ENCODE measurements at places on chromosomes 1 and 21.

- DNase-seq: no peak
These were observed 745.1 kb downstream of the LTN1 start for GRCh38 chr21:28247454-28248020.

GRCh38 chr21:43333298-43334062 is 93.5 kb downstream of the SIK1 start:
- peak; percentile 81 for DNase-seq

DNA sequence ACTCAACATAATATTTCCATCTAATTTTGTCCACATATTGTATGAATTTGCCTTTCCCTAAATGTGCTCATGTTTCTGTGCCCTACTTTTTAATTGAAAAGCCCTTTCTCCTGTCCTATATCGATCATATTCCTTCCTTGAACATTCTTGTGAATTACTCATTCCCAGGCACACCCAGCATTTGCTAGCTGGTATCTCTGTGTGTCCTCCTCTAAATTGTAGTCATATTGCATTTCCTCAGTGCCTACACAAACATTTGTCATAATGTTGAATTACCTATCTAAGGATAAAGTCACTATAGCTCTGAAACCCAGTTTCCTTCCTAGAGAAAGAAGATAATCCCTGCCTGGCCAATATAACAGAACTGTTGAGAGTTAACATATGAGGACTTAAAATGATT is 39.6 kb upstream of the TBX15 start:
- DNase-seq: no peak

- no peak for DNase-seq
These were observed 21.3 kb downstream of the OVAAL start for GRCh38 chr1:180579961-180580611.

GRCh38 chr1:19776287-19776686 is 23.4 kb downstream of the TMCO4 start:
- no peak for DNase-seq

- peak; percentile 95 for DNase-seq
These were observed at the start of gene ZNF684 for GRCh38 chr1:40531381-40532061. Gene ZNF684 (plus strand): TSS chr1:40531637. CDS start chr1:40533167, 1,530 bp downstream.

GRCh38 chr1:46467183-46467504 is 22.5 kb upstream of the DMBX1 start:
- DNase-seq: no peak

DNA sequence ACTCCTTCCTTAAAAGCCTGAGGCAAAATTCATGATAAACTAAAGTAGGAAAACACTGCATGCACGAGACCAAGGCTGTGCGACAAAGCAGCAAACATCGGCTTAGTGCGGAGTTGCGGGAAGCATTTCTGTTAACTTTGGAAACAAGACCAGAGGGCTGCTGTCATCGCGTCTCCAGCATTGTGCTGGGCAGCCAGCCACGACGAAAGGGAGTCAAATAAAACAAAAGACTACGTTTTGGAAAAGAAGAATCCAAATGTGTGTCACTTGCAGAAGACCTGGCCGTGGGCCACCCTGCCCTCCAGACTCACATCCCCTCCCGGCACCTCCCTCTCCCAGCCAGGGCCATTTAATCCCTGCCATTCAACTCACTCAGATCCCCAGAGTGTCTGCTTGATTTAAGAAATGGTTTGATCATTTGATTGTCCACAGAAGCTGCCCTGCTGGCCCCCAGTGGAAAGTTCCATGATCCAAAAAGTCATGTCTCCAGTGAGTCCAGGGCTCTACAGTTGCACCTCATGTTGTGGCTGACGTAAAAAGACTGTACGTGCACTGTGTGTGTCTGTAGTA is 2.4 kb upstream of the KRTAP10-11 start:
- DNase-seq: no peak

- DNase-seq: no peak
These were observed 1047.6 kb upstream of the ADGRL4 start for GRCh38 chr1:80054129-80054528.

- no peak for DNase-seq
These were observed 100.2 kb downstream of the SMYD2 start for GRCh38 chr1:214380986-214381695.

GRCh38 chr1:43522776-43523480 is 7.8 kb upstream of the PTPRF start:
- DNase-seq: peak; percentile 79

DNA sequence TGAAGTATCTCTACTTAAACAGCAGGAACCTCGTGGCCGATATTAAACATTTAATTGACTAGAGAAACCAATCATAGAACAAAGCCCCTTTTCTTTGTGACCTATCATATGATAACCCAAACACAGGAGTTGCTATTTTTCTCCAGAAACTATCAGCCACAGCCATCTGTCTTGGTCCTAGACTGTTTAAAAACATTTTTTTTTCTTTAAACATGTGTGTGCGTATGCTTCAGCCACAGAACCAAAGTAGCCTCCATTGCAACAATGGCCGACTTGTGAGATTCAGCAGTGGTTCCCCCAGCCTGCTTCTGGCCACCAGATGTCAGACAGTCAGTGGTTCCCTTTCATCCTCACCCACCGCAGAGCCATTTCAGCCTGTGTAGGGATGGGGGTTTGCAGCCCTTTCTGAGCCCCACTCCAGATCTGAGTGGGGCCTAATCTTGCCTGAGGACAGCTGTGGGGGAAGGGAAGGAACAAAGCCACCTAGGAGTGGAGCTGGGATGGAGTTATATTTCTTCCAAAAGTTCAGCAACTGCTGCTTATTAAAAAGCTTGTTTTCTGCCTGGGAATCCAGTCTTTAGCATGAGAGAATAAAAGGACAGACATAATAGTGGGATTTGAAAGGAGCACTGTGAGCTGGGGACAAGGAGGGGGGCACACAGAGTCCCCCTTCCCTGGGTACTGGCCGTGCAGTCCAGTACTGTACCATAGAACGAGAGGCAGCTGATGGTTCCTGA is 11.7 kb upstream of the IGSF3 start:
- no peak for DNase-seq

DNA sequence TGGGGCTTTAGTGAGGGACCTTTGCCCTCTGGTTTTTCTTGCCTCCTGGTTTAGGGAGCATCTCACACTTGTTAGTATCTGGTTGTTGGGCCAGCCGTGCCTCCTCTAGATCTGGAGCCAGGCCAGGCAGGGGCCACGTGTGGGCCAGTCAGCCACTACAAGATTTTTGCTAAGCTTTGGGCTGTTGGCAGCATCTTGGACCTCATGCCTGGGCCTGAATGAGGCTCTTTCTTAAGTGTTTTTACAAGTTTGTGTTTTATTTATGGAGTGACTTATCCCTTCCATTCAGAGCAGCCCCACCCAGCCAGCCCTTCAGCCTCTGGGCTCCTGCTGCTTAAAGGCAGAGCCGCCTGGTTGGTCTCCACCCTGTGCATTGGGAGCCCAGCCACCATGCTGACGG is 1.6 kb upstream of the SH3BGRL3 start:
- no peak for DNase-seq

DNA sequence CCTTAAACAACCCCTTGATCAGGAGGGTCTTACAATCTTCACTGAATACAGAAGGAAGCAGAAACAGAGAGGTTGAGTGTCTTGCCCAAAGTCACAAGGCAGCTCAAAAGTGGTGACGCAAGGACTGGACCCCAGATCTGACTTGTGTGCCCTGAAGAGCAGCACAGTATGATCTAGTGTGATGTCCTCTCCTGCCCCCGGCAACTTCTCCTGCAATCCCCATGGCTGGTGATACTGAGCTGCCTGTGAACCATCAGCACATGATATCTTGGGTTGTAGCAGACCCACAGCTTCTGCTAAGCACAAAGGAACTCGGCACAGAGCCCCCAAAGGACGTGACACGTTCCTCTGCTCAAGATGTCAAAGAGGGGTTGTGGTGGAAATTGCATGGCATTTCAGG is 51.2 kb upstream of the EDN2 start:
- DNase-seq: no peak

DNA sequence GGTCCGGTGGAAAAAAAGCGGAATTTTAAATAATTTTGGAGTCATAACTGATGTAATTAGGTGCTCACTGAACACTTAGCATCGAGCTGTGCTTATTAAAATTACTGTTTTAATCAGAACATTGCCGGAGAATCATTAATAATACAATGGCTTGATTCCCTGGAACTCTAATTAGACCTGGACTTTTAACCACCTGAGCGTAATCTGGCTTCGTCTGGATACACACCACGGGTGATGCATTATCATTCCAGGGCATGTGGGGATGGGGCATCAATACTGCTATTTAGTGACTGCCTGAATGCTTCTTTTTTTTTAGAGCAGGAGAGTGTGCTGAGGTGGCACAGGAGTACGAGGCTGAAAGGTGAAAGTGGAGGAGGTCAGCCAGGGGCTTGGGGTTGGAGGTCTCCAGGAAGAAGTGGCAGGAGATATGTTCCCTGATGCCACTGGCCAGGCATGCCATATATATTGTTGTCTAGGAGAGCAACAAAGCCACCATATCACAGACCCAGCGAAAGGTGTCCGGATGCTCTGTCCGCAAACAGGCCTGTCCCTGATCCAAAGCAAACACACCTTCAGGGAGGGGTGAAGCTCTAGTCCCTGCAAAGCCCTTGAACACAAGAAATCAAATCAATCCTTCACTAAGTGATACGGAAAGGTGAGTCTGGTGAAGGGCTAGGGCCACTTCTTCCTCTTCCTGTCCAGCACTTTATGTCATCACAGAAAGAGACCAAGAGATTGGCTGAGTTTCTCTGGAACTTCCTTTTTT is 125.2 kb downstream of the PLXNA2 start:
- no peak for DNase-seq

- no peak for DNase-seq
These were observed 104.9 kb upstream of the TNR start for GRCh38 chr1:175848329-175848728.

DNA sequence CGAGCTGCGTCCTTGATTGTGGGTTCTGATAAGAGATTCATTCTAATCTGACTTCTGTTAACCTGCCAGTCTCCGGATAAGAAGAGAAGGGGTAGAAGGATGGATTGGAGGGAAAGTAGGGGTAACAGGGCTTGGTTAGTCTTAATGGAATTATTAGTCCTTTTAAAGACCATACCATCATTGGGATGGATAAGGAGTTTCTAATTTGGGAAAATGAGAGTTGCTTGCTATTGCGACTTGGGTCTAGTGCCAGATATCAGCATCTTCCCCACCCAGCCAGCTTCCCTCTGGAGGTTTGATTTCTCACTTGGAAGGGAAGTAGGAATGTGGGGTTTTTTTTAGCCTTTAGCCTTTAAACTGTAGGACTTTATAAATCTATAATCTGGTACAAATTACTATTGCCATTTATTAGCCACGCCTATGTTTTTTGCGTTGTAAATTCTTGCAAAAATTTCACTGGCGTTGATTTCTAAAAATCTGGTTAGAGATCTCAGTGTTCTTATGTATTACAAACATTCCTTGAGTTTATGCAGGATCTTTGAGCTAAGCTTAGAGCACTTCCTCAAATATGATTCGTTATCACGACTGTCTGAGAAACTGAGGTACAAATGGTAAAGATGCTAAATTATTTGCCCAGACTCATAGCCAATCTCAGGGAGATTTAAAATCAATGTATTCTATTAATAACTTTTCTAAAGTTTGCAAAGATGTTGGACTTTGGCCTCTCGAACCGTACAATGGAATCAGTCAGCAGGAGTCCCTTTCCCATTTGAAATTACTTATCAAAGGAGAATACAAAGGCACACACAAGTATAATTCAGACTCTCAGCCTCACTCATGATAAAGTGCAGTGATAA is 1.3 kb downstream of the FAM20B start:
- DNase-seq: no peak

DNA sequence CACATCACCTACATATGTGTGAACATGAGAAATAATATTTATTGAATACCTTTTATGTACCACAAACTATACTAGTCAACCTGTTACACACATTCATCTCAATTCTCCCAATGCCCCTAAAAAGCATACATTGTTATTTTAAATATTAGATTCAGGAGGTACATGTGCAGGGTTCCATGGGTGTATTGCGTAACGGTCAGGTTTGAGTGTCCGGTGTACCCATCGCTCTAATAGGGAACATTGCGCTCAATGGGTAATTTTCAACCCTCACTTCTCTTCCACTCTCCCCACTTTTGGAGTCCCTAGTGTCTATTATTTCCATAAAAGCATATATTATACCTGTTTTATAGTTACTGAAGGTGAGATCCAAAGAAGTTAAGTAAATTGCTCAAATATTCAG is 82.0 kb downstream of the IFI44 start:
- no peak for DNase-seq

DNA sequence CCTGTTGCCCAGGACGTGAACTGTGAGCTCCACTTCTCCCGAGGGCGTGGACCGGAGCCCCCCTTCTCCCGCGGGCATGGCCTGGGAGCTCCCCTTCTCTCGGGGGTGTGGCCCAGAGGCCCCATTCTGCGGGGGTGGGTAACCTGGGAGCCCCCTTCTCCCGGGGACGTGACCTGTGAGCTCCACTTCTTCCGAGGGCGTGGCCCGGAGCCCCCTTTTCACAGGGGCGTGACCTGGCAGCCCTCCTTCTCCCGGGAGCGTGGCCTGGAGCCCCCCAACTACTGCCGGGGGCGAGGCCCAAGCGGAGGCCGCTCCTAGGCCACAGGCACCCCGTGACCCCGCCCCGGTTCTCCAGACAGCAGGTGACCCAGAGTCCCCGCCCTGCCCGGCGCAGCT is 320 bp downstream of the C1orf174 start:
- no peak for DNase-seq

GRCh38 chr1:166944186-166944967 is 31.0 kb downstream of the ILDR2 start:
- DNase-seq: no peak

- no peak for DNase-seq
These were observed 667.1 kb upstream of the PKN2 start for GRCh38 chr1:88016947-88017346.

GRCh38 chr21:44593598-44594405 is 1.5 kb upstream of the KRTAP10-6 start:
- DNase-seq: no peak

DNA sequence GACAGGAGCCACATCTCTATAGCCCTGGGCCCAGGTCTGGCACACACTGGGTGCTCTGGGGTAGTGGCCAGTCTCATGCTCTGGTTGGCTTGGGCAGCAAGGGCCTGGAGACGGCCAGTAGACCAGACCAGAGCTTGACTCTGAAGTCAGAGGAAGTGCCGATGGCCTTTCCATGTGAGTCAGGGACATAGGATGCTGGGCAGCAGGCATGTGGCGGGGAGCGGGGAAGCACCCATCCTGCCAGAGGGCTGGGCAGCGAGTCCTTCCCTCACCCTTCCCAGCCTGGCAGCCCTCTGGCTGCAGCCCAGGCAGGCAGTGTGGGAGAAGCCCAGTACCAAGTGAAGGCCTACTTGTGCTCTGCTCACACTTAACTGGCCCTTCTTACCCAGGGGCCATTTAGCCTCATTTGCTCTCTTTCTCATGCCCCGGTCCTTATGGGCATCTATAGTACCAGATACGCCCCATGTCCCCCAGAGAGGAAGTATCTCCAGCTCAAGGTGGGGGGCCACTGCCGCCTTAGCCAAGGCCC is 3.3 kb downstream of the GPR153 start:
- no peak for DNase-seq

GRCh38 chr1:52911541-52911940 is 10.0 kb downstream of the ECHDC2 start:
- no peak for DNase-seq

- no peak for DNase-seq
These were observed 11.8 kb downstream of the SIM2 start for GRCh38 chr21:36710729-36711048.

GRCh38 chr1:11479375-11479979 is 522 bp downstream of the DISP3 start:
- DNase-seq: no peak

- no peak for DNase-seq
These were observed 7.2 kb downstream of the AGMAT start for GRCh38 chr1:15577691-15578090.
